ENCODE measurements at places on chromosomes 5 and 9.

- no peak for DNase-seq
Measured at GRCh38 chr9:107065549-107065948, 202.6 kb downstream of the ZNF462 start.

- no peak for DNase-seq
Measured at GRCh38 chr9:124773473-124774128, 2.5 kb upstream of the NR6A1 start.

GRCh38 chr5:159616952-159617351, 286.7 kb upstream of the IL12B start:
- DNase-seq = peak; percentile 14

DNA sequence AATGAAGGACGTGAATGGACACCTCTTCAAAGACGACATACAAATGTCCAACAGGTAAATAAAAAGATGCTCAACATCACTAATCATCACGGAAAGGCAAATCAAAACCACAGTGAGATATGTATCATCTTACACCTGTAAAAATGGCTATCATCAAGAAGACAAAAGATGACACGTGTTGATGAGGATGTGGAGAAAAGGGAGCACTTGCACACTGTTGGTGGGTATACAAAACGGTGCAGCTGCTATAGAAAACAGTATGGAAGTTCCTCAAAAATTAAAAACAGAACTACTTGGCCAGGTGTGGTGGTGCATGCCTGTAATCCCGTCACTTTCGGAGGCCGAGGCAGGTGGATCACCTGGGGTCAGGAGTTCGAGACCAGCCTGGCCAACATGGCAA, 47.9 kb downstream of the STK10 start:
- DNase-seq = no peak

- peak; percentile 40 for DNase-seq
Measured at GRCh38 chr9:88829276-88829675, 162.0 kb upstream of the S1PR3 start.

DNA sequence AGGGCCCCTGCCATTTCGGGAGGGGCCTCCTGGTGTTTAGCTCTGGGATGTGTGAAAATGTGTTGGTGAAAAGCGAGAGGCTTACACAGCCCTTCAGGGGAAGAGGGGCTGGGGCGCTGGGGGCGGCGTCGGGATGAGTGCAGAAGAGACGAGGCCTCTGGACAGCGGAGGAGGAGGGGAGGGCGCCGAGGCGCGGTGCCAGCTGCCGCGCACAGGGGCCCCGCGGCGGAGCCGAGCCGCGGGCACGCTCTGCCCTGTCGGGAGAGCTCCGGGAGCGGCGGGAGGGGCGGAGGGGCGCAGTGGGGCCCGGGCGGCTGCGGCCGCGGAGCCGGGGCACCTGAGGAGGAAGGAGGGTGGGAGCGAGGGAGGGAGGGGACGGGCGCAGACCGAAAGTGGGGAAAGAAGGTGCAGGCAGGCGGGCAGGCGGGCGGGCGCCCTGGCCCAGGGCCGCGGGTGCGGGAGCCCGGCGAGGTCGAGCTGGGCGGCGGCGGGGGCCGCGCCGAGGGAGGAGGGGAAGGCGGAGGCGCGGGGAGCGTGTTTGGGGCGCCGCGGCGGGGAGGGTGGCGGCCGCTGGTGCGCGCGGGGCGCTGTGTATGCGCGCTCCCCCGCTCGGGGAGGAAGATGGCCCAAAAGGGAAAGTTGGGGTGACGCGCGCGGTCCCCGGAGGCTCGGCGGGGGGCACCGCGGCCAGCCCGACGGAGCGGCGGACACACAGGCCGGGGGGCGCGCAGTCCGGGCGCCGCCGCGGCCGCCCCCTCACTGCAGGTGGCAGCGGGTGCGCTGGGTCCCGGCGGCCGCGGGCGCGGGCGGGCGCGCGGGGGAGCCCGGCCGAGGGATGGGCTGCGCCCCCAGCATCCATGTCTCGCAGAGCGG, at the start of gene PDE8B:
PDE8B (plus strand) TSS at position 590 of the 873 bp plus-strand sequence; CDS start at position 836, 246 bp downstream.
- DNase-seq = peak; percentile 30

DNA sequence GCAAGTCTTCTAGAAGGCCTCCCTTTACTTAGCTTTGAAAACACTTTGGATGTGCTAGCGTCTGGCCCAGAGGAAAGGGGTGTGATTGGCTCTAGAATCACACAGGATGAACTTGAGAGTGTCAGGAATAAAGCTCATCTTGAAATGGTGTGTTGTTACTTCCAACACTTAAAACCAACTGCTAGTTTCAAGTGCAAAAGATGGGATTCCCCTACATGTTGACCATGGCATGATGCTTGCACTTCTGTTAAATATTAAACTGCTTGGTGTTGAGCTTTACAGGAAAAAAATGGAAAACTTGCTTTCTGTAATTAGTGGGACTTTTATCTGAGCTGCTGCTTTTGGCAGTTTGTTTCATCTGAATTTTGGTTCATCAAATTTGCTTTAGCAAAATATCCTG, 261.1 kb downstream of the MED10 start:
- no peak for DNase-seq

GRCh38 chr9:103902263-103902662, 191.8 kb upstream of the SMC2 start:
- DNase-seq = no peak

- peak; percentile 78 for DNase-seq
Measured at GRCh38 chr5:180868960-180869359, 7.9 kb upstream of the ZFP62 start.

DNA sequence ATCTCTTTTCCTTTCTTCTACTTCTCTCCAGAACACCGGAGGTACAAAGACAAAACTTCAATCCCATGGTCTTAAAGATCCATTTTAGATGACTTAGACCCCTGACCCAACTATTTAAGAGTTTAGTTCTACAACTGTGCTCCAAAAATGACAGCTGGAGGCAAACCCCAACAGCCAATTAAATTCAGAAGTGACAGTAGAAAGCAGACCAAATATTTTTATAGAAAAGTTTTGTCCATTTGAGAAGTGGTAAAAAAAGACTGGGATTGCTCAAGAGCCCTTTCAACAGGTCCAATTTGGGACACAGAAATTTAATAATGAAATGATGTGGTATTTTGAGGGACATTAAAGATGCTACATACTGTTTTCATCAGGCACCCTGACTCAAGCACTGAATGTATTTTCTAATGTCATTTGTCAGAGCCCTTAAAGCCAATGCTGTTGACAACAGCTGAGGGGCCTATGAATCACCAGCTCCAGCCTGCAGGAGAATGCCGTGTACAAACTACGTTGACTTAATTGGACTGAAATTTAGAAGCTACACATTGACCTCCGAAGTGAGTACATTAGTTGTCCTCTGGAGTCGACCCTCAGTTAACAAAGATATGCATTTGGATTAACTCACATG, 147.5 kb upstream of the PIK3R1 start:
- DNase-seq = peak; percentile 10

GRCh38 chr9:7690014-7690413, 109.6 kb downstream of the DMAC1 start:
- DNase-seq = no peak

DNA sequence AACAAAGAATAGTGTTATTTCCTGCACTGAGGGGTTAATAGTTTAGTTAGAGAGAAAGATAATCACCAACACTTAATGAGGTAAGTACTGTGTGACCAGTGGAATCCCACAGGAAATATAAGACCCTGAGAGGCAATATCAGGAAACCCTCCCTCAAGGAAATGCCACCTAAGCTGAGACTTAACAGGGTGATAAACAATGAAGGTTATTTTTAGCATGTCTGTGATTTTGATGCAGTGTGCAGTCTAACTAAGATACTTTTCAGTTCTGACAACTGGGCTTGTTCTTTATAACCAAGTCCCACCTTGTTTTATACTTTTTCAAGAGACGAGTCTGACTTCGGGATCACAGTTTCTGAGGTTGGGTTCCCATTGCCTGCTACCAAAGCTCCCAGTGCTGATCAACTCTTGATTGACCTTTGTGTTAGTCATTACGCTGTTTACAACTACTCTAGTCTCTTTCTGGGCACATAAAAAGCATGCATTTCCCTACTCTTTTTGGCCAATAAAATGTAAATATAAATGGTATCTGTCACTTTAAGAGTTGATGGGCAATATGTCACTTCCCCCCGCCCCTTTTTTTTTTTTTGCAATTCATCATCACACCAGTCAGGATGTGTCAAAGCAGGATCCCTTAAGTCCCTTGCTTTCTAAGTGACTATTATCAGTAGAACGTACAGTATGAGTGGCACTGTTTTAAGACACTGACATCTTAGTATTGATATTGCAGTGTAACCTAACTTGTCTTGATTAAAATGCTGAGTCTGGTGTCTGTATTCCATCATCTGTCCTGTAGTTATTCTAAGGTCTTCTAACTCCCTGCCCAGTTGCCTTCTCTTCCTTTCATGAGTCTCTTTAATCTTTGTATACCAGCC, 31.4 kb downstream of the C6 start:
- no peak for DNase-seq

DNA sequence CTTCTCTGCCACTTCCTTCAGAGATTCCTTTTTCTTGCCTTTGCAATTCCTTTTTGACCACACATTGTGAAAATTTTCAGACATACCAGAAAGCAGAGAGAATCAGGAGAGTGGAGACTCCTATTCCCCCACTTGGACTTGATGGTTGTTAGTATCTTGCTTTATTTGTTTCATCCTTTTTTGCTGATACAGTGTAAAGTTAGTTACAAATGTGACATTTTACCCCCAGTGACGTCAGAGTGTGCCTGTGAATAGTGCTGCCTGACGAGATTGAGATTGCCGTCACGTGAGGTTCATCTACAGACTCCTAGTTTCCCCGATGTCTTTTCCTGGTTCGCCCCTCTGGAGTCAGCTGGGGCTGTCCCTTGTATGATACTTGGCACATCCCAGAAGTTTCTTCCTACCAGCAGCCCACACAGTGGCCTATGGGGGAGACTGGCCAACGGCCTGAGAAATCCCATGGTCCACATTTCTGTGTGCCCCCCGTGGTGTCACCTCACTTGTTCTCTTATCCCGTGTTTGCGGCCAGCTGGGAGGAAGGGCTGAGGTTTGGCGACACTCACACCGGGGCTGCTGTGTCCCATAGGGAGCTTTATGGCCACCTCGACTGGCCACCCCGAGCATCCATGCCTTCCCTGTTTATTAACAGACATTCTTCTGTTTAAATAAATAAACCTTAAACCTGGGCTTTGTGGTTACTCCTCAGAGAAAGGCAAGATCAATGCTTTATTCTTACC, 48.2 kb upstream of the CACNA1B start:
- no peak for DNase-seq

GRCh38 chr9:6927838-6928237, 170.1 kb downstream of the KDM4C start:
- DNase-seq = no peak

GRCh38 chr5:102218159-102218558, 77.9 kb downstream of the SLCO4C1 start:
- DNase-seq = no peak

DNA sequence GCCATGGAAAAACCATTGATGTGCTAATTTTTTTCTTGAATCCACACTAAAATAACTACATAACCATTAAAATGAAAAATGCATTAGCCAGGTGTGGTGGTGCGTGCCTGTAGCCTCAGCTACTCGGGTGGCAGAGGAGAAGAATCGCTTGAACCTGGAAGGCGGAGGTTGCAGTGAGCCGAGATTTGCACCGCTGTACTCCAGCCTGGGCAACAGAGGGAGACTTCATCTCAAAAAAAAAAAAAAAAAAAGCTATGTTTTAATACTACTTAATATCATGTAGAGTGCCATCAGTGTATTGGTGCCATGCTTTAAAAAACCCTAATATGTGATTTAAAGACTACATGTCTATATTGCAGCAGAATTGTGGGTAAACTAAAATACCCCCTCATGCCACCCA, 58.9 kb downstream of the NDFIP1 start:
- DNase-seq = no peak

- peak; percentile 27 for DNase-seq
Measured at GRCh38 chr9:98603821-98604383, 104.8 kb downstream of the GABBR2 start.

DNA sequence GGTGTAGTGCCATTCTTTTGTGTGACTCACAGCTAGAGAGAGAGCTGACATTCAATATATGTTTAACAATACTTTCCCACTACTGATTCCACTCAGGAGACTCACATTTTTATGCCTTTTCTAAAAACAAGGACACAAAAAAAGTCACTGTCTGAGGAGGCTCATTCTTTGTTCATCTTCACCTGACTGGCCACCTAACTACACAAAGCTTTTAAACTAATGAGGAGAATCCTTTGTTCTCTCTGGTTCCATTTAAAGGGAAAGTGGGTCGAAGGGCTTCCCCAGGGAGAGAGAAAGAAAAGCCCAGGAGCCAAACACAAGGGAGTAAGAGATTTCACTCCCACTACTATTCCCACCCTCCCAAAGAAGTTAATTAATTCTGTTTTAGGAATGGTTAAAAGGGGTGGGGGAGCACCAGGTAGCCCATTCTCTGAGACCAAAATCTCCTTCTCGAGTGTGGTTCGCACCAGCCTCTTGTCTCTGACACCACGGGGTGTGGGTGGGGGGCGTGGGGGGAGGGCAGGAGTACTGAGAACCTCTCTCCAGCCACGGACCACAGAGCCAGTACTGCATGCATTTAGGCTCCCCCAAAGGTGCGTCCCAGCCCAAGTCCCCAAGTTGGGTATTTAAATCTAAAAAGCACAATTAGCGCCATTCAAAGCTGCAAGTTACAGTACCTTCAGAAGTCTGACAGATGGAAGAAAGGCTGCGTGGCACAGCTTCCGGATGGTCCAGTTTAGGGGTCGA, 747 bp downstream of the TRPM3 start:
- no peak for DNase-seq

- DNase-seq = no peak
Measured at GRCh38 chr9:18739641-18740318, 265.8 kb downstream of the ADAMTSL1 start.

DNA sequence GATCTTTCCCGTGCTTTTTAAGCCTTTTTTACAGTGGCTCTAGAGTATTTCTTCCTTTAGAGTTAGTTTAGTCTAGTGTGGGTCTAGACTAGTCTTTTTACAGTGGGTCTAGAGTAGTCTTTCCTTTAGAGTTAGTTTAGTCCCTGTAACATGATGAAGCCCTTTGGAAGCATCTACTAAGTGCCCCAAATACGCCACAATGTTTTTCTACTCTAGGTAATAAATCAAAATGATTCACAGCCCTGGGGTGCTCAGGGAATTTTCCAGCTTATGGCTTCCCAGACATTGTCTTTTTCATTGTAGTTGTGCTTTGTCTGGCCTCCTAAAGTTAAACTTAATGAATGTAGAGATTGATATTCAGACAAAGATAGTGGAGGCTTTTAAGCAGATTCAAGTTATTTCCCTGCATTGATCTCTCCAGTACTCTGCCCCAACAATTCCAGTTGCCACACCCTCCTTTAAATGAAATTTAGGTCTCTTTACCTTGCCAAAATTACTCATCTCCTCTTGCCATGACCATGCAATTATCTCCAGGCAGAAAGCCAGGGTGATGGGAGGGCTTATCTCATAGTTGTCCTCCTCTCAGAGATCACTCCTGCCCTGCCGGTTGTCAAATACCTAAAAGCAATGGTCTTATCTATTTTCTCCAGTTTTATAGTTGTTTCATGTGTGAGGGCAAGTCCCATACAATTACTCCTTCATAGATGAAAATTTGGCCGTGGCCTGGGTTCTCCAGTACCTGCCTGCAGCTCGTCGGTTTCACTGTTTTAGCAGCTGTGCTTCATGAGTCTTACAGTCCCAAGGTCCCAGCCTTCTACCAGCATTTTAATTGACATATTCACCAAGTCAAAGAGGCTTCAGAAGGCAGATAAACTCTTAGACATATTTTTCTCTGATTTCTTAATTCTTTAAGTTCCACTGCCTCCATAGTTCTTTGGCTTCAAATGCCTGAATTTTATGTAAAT, 794.0 kb upstream of the COX7C start:
- DNase-seq = no peak

- no peak for DNase-seq
Measured at GRCh38 chr9:127096208-127096607, 26.2 kb downstream of the ANGPTL2 start.

GRCh38 chr9:81456431-81457006, 232.8 kb downstream of the TLE1 start:
- DNase-seq = peak; percentile 86

- no peak for DNase-seq
Measured at GRCh38 chr5:157177953-157178352, 2.7 kb upstream of the ITK start.
